ENCODE measurements at places on chromosomes 5 and 9.

- DNase-seq, result peak; percentile 41
Observed at GRCh38 chr5:124627815-124628595, 118.4 kb downstream of the ZNF608 start.

DNA sequence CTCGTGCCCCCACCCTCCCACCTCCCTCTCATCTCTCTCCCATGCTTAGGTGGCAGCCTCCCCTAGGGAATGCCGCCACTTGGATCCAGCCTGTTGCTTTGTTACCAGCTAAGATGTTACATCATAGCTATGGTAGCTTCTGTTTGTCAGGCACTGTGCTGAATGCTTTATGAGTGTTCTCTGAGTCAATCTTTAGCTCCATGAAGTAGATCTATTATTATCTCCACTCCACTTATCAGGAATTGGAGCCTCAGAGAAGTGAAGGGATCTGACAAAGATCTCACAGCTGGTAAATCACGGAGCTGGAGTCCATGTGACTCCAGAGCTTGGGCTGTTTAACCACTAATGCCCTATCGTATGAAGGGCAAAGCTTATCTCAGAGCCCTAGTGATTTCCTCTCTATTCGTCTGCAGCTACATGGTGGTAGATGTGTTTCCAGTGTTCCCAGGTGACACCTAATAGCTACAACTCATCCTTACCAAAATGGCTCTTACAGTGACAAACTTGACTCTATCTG is 54.1 kb downstream of the GARNL3 start:
- DNase-seq, result no peak

GRCh38 chr5:42804717-42805339 is 6.9 kb downstream of the SELENOP start:
- DNase-seq, result no peak

DNA sequence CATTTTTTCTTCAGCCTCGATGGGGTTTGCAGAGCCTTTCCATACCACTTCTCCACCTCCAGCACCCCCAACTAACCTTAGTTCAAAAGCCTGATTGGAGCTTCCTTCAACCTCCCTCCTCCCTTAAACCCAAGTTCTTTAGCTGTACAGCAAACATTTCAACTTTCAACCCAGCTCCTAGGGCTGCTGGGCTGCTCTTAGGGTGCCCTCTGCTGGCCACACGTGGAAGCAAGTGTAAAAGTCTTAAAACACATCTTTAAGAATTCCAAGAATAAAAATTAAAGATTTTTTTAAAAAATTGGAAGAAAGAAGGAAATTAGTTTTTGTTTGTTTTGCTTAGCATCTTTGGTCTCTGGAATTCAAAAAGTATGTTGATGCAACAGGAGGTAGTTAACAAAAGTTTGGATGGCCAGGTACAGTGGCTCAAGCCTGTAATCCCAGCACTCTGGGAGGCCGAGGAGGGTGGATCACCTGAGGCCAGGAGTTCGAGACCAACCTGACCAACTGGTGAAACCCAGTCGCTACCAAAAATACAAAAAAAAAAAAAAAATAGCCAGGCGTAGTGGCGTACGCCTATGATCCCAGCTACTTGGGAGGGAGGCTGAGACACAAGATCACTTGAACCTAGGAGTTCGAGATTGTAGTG is 15.5 kb upstream of the HSD17B3 start:
- peak; percentile 34 for DNase-seq

DNA sequence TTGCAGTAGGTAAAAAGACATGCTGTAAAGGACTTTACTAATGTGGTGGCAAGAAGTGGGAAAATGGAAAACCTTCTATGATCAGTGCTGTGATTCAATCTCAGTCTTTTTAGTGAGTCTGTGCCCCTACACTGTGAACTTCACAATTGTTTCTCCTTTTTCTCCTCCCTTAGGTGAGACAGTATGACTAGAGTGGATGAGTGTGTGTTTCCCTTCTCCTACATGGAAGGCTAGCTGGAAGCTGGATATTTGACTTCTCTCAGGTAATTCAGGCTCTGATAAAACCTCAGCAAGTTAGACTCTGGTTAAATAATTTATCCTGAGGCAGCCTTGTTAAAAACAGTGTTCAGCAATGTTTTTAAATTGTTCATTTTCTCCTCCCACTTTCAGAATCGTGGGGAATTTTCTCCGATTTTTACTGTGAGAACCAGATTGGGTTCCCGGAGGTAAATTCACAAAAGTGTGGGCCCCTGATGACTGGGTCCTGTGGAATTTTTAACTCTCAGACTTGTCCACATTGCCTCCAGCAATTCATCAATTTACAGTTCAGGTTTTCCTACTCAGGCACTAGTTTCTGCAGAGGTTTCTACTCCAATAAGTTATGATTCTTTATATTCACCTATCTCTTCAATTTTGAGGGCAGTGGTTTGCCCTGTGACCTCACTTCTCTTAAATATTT is 149.1 kb upstream of the PIK3R1 start:
- DNase-seq, result no peak

DNA sequence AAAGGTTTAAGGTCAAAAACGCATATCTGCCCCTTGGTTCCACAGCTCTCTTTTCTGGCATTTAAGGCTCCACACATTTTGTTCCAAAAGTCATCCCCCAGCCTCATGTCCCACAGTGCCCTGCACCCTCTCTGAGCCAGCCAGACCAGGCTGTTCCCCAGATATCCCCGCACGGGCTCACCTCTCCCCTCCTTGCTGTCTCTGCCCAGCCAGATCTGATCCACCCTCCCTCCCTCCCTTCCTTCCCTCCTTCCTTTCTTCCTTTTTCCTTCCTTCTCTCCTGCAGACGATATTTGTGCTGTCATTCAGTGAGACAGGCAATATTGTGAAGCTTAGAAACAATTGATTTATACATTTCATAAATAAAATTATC is 37.0 kb downstream of the DUSP1 start:
- no peak for DNase-seq

DNA sequence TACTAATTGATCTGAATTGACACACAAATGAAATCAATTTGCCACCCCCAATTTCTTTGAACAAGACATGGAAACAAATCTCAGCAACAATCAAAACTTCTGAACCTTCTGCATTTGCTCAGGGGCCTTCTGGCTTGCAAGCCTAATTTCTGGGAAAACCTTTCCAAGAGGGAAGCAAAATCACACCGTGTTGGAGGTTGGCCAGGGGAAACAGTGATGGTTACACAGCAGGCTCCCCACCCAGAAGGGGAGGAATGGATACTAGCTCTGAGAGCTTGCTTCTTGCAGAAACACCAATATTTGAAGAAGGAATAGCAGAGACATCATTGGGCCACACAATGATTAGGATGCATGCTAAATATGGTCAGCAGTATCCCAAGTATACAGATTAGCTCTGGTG is 488.6 kb upstream of the TRPC7 start:
- DNase-seq, result no peak

GRCh38 chr5:138441221-138441620 is 2.4 kb downstream of the REEP2 start:
- no peak for DNase-seq

DNA sequence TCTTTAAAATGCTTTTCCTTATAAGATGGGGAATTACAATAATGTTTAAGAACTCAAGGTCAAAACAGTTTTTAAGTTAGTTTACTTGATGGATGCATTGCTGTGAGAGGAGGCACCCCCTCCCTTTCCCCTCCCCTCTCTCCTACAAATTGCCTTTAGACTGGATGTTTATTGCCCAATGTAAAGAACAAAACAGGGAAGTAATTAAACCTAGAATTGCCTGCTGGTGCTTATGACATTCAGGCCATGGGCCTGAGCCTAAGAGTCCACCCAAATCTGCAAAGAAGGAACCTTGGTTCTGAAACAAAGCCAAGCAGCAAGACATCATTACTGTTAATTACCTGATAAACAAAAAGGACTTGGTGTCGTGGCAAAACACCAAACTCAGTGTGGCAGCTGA is 630.3 kb downstream of the ISL1 start:
- no peak for DNase-seq

GRCh38 chr9:102038006-102038405 is 299.6 kb upstream of the GRIN3A start:
- DNase-seq, result no peak

- DNase-seq, result no peak
Observed at GRCh38 chr5:1214163-1214935, 10.8 kb upstream of the SLC6A18 start.

GRCh38 chr9:121696930-121697329 is 45.5 kb downstream of the DAB2IP start:
- no peak for DNase-seq

GRCh38 chr9:38026021-38026809 is 42.8 kb downstream of the SHB start:
- DNase-seq, result no peak

DNA sequence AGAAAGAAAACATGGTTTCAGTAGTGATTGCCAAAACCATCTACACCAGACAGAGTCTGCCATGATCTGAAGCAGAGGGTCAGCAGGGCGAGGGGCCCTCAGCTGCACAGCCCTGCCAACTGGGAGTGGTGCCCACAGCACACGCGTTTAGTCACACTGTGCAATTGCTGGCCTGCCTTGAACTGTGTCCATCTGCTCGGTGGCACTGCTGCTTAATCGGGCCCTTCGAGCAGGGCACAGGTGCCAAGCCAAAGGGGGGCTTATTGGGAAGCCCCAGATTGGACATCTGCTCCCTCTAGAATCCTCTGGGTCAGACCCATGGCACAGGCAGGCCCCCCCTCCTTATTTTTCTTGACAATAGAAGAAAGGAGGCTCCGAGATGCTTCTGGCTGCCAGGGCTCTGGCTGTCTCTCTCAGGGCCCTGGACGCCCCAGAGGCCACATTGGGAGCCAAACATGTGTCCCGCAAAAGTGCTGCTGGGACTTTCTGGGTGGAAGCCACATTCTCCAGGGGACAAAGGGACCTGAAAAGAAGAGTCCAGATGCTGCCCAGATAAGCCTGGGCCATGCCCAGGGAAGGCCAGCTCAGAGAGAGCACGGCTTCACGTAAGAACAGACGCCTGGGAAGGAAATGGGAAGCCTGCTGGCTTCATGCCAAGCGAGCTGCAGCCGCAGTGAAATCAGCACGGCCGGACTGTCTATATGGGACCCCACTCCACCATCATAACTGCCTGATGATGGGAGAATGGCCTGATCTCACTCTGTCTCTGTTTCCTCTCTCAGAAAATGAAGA is 349.2 kb downstream of the GADD45G start:
- peak; percentile 22 for DNase-seq

- DNase-seq, result no peak
Observed at GRCh38 chr5:135106610-135107471, 72.8 kb upstream of the PITX1 start.

- DNase-seq, result no peak
Observed at GRCh38 chr5:180673371-180674089, 24.1 kb upstream of the FLT4 start.

DNA sequence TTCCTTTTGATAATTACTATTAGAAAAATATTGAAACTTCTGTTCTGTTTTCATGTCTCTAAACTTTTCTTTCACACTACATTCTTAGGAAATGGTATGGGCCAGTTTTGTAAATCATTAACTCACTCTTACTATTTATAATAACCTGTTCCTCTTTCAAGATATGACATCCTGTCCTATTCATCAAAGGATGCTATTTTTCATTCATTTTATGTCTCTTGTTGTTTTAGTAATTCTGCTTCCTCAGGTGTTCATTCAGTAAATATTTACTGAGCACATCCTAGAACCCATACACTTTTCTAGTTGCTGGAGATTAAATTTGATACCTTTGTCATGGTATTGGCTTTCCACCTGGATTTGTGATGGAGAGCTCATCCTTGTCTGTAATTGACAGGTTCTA is 58.0 kb downstream of the GDA start:
- DNase-seq, result no peak

DNA sequence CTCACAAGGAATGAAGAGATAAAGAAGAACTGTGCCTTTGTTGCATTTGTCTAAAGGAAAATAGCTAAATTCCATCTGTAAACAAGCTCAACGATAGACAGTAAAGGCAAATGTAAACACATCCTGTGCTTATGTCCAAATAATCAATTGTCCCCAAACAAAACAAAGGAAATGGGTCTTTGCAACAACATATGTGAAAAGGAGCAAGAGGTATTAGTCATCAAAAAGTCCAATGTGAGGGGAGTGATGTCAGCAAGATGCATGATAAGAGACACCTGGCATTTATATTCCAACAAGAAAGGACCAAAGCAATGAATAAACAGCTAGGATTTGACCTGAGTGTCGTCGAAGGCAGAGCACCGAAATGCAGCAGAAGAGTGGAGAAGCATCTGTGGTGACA is 209.1 kb downstream of the ASTN2 start:
- no peak for DNase-seq

DNA sequence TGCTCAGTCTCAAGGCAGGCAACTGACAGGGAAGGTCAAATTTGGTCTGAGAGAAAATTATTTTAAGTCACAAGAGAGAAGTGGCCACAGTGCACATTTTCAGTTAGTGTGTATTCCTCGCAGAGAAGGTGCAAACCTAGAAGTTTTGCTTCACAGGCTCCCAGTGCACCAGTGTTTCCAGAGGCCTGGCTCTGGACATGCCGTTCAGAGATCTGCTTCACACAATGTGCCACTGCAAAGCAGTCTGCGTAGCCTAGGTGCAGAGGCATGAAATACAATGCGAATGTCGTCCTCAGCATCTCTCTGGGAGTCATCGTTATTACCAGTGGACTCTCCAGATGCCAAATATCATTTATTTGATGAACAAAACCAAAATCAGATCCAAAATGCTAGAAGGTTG is 147.8 kb downstream of the MAPKAP1 start:
- no peak for DNase-seq
